Activated naive CD8-positive, alpha-beta T cell treated with anti-CD3 and anti-CD28 coated beads, Interleukin-2, amount 50 U/mL, for 16 hours (primary cell): ENCODE measurements at places on chromosomes 3 and 15.

- DNase-seq: no peak
Measured at GRCh38 chr15:90382320-90382719, 5.7 kb upstream of the IQGAP1 start.

GRCh38 chr3:44259404-44259803, 17.7 kb downstream of the TOPAZ1 start:
- no peak for DNase-seq

DNA sequence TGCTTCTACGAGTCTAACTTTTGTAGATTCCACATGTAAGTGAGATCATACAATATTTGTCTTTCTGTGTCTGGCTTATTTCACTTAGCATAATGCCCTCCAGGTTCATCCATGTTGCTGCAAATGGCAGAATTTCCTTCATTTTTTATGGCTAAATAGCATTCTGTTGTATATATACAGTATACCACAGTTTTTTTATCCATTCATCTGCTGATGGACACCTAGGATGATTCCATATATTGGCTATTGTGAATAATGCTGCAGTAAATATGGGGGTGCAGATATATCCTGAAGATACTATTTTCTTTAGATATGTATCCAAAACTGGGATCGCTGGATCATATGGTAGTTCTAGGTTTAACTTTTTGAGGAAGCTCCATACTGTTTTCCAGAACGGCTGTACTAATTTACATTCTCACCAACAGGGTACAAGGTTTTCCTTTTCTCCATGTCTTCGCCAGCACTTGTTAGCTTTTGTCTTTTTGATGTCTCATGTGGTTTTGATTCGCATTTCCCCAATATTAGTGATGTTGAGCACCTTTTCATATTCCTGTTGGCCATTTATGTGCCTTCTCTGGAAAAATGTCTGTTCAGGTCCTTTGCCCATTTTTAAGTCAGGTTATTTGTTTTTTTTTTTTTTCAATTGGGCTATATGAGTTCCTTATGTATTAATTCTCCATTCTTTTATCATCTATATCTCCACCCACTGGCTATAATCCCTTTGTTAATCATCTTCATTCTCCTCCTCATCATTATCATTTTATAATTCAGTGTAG, 26.9 kb downstream of the CHCHD4 start:
- no peak for DNase-seq

GRCh38 chr3:99145031-99145430, 243.5 kb upstream of the DCBLD2 start:
- no peak for DNase-seq

DNA sequence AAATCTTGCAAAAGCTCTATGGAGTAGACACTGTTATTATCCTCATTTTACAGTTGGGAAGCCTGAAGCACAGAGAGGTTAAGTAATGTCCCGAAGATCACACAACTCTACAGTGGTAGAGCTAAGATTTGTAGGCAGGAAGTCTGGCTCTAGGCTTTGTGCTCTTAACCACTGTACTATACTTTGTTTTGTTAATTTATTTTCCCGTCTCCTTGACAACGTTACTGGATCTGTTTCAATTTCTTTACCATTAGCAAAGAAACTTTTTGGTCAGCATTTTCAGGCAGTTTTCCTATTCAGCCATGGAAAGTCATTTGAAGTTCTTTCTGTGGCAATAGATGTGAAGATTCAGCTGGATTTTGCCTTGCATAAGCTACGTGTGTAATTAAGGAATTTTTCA, 51.7 kb downstream of the OTOL1 start:
- no peak for DNase-seq

DNA sequence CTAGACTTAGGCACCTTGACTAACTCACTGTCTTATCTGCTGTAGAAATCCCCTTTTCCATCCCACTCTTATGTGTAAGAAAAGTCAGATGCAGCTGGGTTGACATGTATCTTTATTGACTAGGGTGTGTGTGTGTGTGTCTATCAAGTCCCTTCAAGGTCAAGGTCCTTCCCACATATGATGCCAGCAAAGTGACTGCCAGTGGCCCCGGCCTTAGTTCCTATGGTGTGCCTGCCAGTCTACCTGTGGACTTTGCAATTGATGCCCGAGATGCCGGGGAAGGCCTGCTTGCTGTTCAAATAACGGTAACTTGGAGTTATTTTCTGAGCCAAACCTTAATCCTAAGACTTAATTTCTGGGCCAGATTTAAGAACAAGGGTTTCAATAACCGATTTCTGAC, 76.3 kb downstream of the DNASE1L3 start:
- DNase-seq: no peak

- DNase-seq: no peak
Measured at GRCh38 chr3:72234391-72234790, 449.4 kb upstream of the PROK2 start.

DNA sequence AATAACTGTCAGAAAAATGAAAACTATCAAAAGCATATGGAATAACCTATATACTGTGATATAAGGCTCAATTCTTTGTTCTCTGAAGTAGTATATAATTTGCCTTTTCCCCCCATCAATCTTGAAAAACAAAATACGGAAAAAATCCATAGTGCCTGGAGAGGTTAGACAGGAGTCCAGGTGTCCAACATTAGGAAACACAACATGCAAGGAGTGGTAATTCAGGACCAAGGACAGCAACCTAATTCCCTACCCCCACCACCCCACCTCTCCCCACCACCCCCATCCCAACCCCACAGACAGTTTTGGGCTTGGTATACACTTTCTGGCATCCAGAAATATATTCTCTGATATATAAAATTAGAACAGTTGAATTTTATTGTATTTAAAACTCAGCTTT, 55.1 kb upstream of the SLC25A26 start:
- no peak for DNase-seq

GRCh38 chr3:172617976-172618375, 92.9 kb downstream of the NCEH1 start:
- DNase-seq: no peak

GRCh38 chr15:100335335-100335999, 6.3 kb downstream of the ADAMTS17 start:
- DNase-seq: no peak

DNA sequence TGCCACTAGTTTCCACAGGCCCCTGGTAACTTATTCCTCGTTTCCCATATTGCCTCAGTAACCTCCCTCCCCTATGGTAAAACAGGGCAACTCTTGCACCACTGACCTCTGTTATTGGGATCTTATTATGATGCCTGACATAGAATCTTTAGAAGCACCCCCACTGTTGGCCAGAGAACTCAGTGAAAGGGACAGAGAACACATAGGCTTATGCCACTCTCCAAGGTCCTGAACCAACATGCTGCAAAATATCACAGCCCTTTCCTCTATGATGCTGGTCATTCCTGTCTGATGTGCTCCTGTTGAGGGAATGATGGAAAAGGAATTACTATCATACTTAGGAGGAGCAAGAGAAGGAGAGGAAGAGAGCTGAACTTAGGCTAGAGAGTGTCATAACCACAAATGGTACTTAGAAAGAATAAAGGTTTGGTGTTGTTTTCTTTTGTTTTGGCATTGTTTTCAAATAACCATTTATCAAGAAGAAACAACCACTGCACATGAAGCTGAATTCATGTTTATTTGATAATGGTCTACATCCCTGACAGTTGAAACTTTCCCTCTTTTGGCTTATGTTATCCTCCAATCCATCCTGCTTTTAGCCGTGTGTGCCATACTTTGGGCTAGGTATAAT, 330.2 kb downstream of the EPHB1 start:
- no peak for DNase-seq

DNA sequence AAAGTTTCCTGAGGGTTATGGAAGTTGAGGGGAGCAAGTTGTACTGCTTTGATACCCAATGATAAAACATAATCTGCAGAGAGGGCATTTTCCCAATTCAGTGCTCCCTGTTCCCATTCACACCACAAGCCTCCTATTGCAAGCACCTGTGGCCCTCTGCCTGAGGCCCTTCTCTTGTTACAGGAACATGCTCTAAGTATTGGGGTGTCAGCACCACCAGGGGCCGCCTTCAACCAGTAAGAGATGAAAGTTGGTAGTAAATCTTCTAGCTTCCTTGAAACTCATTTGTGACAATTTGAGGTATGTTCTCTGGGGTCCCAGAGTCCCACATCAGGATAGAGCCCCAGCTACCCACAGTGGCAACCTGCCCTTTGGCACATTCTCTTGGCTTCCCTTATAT, 265.4 kb upstream of the ARHGEF26 start:
- DNase-seq: no peak

DNA sequence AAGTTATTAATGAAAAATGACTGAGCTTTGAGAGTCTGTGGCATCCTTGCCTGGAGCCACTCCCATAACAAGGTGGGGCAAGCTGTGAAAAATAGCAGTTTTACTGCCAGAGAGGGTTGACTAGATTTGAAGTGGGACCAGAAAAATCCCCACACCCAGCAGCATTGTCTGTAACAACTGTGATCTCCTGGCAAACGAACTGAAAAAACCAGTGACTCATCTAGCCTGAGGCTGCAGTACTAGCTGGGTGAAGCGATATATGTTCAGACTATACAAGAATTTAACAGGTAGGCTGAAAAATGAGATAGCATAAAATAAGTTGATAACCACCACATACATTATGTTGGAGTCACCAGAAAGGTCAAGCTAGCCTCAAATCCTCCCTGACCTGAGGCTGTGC, 64.0 kb downstream of the DPH6 start:
- DNase-seq: no peak

DNA sequence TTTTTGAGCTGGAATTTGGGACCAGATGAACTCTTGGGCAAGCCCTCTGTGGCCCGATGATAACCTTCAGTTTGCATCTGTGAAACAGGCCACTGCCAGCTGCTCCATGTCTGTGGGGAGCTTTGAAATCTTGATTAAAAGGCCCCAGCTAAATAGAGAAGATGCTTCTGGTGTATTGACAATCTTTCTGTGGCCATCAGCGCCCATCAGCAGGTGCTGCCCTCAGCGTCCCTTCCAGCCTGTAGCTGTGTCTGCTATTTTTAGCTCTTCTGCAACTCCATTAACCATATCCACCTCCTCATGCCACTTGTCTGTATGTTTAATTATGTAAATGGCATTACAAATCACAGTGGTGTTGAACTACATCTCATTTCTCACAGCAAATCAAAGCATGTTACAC, 54.0 kb downstream of the CHCHD6 start:
- no peak for DNase-seq

DNA sequence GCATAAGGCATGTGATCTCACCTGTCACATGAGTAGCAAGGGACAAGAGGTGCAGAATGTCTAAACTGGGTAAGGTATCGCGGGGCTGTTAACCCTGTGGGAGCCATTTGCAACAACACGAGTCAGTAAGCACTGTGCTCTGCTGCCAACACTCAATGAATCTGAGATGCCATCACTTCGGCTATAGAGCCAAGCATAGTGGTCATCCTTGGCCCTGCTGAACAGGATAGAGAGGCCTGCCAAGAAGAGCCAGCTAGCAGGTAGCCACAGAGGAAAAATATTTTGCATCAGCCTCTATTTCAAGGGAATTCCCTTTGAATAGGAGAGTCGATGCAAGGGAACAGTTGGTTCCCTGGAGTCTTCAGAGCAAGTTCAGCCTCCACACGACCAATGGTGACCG, 137.8 kb downstream of the NTRK3 start:
- DNase-seq: no peak

DNA sequence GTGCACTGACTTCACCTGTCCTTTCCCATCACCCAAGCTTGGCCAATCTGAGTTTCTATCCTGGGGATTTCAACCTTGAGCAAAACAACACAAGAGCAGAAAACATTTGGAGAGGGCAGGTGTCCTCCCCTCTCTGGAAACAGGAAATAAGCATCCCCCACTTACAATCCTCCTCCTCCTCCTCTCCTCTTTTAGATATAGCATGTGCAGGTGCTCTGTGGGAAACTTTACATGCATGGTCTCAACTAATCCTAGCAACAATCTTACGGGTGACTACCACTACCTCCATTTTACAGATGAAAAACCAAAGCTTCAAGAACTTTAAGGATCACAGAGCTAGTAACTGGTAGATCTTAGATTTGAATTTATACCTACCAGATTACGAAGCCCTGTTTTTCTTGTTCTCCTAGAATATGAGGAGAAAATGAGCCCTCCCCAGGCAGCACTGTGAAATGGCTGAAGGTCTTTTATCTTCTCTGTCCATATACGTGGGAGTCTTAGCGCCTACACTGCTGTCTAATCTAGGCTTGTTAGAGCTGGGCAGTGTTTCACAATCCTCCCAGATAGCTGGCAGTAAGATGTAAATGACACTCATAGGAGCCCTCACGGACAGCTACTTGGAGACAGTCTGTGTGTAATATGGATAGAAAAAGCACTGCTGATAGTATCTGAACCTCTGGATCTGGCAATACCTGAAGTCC, 301.2 kb upstream of the PROK2 start:
- DNase-seq: no peak

DNA sequence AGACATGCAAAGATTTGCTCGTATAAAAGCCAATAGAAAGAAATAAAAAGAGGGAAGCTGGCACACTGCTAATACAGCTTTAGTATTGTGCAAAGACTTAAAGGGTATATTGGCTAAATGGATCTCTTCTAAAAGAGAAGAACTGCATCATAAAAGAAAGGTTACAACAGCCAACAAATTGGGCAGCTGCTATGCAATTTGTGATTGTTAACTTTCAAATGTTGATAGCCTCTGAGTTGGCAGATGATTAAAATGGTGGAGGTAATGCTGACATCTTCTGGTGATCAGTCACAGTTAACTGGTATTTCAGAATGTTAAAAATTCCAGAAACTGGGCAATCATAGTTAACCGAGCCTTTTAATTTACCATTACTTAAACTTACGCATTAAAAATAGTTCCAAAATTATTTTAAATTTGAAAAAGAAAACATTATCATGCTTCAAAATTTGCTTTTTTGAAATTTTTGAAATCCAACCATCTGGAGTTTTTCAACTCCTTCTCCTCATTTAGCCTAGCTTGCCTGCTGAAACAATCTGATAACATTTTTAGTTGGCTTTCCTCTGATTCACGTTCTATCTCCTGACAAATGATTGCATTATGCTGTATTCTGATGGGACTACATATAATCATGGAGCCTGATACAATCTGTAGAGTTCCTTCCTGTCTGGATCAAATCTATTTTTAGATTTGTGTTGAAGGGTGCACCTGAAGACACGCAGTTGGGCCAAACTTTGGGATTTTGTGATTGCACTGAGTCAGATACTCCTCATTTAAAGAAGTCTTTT, 144.0 kb upstream of the PDZRN3 start:
- DNase-seq: no peak

DNA sequence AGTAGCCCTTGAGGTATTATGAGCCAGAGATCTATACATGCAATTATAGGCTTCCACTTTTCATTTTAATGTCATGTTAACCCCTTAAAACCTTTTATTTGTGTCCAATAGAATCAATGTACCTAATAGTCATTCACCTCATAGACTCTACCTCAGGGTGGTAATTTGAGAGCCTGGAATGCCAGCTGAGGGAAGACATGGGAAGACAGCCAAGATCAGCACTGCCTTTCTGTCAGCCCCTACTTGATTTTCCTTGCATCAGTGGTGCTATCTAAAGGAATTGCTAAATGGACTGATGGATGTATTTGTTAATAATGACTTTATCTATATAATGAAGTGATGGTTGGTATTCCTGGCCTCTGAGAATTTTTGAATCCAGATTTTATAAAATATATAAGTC, 113.3 kb upstream of the GBE1 start:
- DNase-seq: no peak

GRCh38 chr3:39467394-39468107, at the start of gene MOBP:
MOBP (plus strand) TSS chr3:39467680; CDS start chr3:39502070, 34,390 bp downstream.
- DNase-seq: no peak
